ENCODE measurements at places on chromosomes 5 and 9. TPM values are rescaled to one million over a fixed set of nuclear protein-coding genes. Genes with fewer than 3 reads are reported as not detected.

DNA sequence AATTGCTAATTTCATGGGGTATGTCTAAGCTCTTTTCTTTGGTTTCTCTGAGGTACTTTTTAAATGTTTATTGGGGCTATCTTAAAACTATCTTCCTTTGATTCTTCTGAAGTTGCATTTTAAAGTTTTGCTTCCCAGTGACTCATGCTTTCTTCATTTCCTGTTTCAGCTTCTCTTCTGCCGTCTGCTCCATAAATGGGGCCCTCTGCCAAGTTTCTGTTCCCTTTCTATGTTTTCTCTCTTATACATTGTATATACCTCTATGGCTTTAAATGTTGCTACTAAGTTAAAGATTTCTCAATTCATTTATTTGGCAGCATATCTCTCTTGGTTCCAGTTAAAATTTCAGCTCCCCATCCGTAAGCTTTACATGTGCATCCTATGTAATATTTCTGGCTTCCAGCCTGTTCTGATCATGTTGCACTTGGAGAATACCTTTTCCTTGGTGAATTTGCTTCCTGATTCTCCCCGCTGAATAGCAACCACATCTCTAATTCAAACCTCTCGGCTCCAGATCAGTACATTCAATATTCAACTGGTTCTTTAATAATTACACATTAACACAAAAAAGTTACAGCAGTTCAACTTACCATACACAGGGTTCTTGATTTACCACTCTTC is 125.3 kb downstream of the ST8SIA4 start:
- DNase-seq: peak; percentile 57

DNA sequence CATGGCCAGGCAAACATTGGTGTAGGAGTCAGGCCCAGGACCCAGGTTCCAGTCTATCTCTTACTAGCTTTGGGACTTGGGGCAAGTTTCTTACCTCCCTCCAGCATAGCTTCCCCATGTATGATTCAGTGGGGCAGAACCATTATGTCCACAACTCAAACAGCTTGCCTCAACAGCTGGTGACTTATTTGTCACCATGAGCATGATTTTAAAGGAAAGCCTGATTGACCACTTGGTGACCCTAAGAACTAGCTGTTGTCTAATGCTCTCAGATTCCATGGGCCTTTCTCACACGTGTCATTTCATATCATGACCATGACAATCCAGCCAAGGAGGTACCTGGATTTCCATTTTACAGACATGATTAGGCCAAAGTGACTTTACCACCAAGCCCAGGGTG is 126.4 kb downstream of the TTLL11 start:
- DNase-seq: peak; percentile 62

The PLPPR1 gene
- 0.31 TPM for total RNA-seq

- DNase-seq: no peak
Observed at GRCh38 chr5:160185626-160186360, 43.5 kb upstream of the FABP6 start.

- DNase-seq: no peak
Observed at GRCh38 chr5:161412792-161413191, 133.7 kb downstream of the GABRB2 start.

GRCh38 chr9:11872471-11872870 is 820.7 kb upstream of the TYRP1 start:
- DNase-seq: no peak

DNA sequence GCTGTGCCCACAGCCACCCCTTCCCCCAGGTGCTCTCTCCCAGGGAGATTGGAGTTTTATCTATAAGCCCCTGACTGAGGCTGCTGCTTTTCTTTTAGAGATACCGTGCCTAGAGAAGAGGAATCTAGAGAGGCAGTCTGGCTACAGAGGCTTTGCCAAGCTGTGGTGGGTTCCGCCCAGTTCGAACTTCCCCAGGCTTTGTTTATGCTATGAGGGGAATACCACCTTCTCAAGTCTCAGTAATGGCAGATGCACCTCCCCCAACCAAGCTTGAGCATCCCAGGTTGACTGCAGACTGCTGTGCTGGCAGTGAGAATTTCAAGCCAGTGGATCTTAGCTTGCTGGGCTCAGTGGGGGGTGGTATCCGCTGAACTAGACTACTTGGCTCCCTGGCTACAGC is 157.4 kb downstream of the CAAP1 start:
- no peak for DNase-seq

The NMUR2 gene
- total RNA-seq: not detected

The MAPK9 gene
- 20.5 TPM for total RNA-seq

The GABRA1 gene
- not detected for total RNA-seq

DNA sequence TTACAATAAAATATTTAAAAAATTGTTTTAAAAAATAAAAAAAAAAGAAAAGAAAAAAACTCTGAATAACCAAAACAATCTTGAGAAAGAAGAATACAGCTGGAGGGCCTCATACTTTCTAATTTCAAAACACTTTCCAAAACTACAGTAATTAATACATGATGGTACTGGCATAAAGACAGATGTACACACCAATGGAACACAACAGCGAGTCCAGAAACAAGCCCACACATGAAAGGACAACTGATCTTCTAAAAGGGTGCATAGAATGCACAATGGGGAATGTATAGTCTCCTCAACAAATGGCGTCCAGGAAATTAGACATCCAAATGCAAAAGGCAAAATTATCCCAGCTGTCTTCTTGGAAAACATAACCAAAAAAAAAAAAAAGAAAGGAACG is 99.6 kb downstream of the LURAP1L start:
- DNase-seq: no peak

DNA sequence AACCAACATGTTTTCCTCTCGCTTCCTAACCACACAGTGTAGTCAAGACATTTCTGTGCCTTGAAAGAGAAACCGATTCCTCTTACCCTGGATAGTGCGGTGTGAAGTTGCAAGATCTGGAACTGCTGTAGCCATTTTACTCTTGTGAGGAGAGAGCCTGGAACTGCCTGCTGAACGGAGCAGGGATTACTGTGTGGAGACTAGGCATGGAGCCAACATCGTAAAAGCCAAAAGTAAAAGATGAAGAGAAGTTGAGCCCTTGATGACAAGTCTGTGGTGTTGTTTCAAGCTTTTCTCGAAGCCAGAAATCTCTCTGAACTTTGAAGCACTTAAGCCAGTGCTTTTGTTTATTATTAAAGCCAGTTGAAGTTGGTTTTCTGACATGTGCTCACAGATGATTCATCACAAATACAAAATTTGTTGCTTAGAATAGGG is 110.1 kb upstream of the GRIN3A start:
- no peak for DNase-seq

The SHISAL2B gene
- not detected for total RNA-seq

The C9orf50 gene
- total RNA-seq: not detected

GRCh38 chr5:169629847-169630548 is 7.1 kb upstream of the DOCK2 start:
- DNase-seq: peak; percentile 76

- no peak for DNase-seq
Observed at GRCh38 chr9:98637381-98637780, 71.4 kb downstream of the GABBR2 start.

The NUDCD2 gene
- total RNA-seq: 10.7 TPM

GRCh38 chr5:126769703-126770102 is 7.2 kb upstream of the LMNB1 start:
- no peak for DNase-seq

GRCh38 chr5:38883842-38884241 is 38.0 kb downstream of the OSMR start:
- DNase-seq: no peak

GRCh38 chr9:13816837-13817236 is 497.1 kb downstream of the NFIB start:
- DNase-seq: peak; percentile 47

The ANGPTL2 gene
- total RNA-seq: 80.6 TPM

The ENC1 gene
- 21.1 TPM for total RNA-seq

DNA sequence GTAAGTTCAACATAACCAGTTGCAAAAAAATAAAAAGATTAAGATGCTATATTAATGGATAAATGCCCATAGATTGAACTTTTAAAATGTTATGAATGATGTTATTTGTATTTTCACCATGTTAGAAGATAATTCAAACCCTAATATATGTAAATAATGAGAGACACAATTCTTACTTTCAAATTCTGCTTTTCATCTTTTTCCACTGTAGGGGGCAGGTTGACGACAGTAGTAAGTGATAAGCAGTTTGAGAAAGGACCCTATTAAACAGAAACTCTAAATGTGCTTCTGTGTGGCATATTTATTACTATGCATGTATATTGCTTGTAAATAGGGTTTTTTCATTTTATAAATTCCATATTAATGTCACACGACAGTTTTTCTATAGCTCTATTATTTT is 591.1 kb downstream of the SEMA5A start:
- no peak for DNase-seq

- DNase-seq: no peak
Observed at GRCh38 chr5:111472579-111472978, 39.8 kb downstream of the STARD4 start.

The DND1 gene
- total RNA-seq: 0.52 TPM

DNA sequence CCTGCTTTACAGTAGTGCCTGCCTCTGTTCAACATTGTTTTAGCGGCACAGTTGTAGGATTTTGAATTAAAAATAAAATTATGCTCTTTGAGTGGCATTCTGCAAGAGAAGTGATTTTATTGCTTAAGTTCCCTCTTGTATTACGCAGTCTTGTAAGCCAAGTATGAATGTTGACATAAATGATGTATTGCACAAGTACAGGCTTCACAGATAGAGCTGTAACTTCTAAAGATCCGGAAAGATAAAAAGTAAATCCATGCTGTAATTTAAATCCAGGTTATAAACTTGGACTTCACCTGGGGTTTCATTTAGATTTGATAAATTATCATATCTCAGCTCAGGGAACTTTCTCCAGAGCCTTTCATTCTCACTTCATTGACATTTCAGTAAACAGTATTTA is 1114.7 kb downstream of the PTPRD start:
- DNase-seq: no peak

- DNase-seq: no peak
Observed at GRCh38 chr9:116425244-116425643, 261.9 kb upstream of the TRIM32 start.

DNA sequence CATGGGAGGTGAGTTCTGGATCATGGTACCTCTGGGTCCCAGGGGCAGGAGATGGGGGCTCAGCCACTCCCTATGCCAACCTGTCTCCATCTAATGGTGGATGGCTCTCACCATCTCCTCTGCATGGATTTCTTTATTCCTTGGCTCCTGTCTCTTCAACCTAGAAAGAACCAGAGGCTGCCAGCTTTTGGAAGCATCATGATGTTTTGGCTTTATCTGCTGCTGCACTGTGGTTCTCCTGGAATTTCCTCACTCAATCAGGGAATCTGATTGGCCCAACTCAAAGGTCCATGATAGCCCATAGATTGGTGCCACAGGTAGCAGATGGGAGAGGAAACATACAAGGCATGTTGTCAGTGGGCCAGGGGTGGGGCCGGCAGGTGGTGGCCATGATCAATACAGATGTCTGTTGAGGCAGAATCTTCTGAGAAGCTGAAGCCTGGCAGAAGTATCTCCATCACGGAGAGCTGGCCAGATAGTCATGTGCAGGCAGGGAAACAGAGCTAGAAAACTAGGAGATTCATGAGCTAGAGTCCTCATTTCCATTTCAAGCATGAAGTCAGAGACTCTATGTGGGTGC is 158.2 kb downstream of the MACROH2A1 start:
- DNase-seq: no peak

The ANKRD20A1 gene
- not detected for total RNA-seq

DNA sequence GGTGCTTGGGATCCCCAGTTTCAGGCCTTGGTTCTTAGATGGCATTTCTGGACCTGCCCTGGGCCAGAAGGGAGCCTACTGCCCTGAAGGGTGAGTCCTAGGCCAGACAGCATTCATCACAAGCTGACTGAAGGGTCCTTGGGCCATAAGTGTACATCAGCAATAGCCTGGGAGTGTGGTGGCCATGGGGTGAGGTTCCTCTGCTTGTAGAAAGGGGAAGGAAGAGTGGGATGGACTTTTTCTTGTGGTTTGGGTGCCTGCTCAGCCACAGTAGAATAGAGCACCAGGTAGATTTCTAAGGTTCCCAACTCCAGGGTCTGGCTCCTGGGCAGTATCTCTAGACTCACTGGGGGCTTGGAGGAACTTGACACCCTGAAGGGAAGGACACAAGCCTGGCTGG is 95.2 kb upstream of the PHF24 start:
- no peak for DNase-seq

GRCh38 chr9:93244101-93244500 is 60.2 kb downstream of the WNK2 start:
- no peak for DNase-seq

- no peak for DNase-seq
Observed at GRCh38 chr9:96140296-96141127, 161.5 kb downstream of the HSD17B3 start.

The PDLIM4 gene
- total RNA-seq: 220 TPM

The FAM169A gene
- 3.2 TPM for total RNA-seq

GRCh38 chr9:83304686-83305085 is 233.5 kb downstream of the FRMD3 start:
- DNase-seq: peak; percentile 52

Data from myocyte (in vitro differentiated cells).